ENCODE measurements at places on chromosomes 7 and 10.
A peak's percentile ranks its signal among the peaks of the same experiment; 100 is the strongest.

- DNase-seq: no peak
These were observed 28.2 kb downstream of the PPIF start for GRCh38 chr10:79375321-79376077.

DNA sequence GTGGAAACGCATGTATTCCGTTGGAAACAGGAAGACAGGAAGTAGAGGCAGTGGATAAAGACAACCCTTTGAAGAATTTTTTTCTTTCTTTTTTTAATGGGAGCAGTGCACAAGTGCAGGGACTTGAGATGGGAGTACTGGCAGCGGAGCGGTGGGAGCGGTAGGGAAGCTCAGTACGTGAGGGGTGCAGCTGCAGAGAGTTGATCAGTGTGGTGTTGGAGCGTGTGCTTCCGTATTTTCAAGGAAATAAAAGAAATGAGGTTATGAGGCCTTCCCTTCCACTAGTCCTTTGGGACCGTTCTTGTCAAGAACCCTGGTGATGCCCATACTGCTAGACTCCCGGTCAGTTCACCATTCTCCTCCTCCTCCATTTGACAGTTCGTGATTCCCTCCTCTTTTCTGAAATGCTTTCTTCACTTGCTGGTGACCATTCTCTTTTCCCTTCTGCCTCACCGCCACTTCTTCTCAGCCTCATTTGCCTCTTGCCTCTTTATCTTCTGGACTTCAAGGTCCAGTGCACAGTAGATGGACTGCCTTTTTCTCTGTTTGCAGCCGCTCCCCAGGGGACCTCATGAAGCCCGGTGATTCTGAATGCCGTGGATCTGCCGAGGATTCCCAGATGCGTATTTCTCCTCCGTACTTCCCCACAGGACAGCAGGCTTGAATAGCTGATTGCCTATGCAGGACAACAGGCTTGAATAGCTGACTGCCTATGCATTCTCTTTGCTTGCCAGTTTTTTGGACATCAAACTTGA is 39.1 kb upstream of the TMEM236 start:
- no peak for DNase-seq

DNA sequence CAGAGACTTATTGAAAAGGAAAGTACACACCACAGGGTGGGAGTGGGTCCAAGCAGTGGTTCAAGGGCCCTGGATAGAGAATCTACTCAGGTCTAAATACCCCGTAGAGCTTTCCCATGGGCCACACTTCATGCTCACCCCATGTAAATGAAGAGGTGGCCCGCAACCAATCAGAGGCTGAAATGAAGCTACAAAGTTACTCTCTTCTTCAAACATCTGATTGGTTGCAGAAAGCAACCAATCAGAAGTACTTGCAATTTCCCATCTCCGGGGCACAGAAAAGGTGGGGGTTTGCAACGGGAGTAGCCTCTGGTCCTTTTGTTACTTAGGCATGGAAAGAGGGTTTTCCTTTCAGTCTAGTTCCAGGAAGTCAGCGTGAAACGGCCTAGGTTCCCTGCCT is 15.2 kb upstream of the GALNTL5 start:
- DNase-seq: no peak

DNA sequence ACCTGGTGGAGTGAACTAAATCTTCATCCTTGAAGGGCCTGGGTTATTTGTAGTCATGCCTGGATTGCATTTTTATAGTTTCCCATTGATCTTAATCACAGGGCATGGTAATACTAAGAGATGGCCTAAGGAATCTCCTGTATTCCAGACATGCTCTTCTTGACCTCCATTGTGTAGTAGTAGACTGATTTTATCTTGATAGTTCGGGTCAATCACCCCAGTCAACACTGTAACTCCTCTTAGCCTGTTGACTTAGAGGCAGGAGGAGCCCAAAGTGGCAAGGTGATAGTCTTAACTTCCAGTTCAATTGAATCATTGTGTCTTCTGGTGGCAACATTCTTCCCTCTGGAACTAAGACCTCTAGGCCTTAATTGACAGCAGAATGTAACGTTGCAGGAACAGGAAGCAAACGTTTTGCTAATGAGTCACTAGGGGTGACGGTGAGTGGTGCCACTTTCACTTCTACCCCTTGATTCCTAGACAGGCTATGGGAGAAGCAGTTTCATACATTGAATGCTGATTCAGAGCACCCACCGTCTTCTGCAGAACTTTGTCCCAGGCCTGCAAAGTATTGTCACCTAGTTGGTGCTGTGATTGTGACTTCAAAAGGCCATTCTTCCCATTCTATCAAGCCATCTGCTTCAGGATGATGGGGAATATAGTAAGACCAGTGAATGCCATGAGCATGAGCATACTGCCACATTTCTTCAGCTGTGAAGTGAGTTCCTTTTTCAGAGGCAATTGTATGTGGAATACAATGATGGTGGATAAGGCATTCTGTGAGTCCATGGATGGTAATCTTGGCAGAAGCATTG is 24.0 kb upstream of the PAPSS2 start:
- peak; percentile 47 for DNase-seq

DNA sequence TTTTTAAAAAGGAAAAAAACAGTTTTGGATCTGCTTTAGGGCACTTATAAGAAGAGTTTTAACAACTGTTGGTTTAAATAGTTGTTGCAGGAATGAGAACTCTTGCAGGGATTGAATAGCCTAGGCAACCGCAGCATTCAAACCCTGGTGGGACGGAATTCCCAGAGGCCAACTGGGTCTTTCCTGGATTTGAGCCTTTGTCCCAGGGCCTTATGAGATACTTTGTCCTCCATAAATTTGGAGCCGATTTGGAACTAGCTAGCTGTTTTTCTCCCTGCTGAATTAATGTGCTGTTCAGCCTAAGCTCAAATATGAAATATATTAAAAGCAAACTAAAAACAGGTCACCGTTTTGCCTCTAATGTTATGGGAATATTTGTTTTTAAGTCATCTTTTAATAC is 109.6 kb downstream of the LRMDA start:
- DNase-seq: no peak

Measured in GM04503 (cell line).